A549 treated with ZK216348 at 1 μM for 4 hours (cell line): ENCODE measurements at places on chromosomes 7 and 10. TPM values are rescaled to one million over a fixed set of nuclear protein-coding genes. Genes with fewer than 3 reads are reported as not detected.

The CFAP43 gene
- total RNA-seq = 0.19 to 0.38 TPM (median 0.27 TPM) in 4 of 5 replicates, not detected in the other

The NOS3 gene
- total RNA-seq = 0.07 to 1.0 TPM (median 0.46 TPM) in 5 replicates

The SORCS1 gene
- not detected in 5 replicates for total RNA-seq

The NRAP gene
- not detected in 5 replicates for total RNA-seq

The PLCE1 gene
- 4.9 to 7.8 TPM (median 6.8 TPM) in 5 replicates for total RNA-seq

The C10orf53 gene
- not detected in 5 replicates for total RNA-seq

The OR6V1 gene
- not detected in 5 replicates for total RNA-seq

The MINDY4 gene
- 2.7 to 2.9 TPM (median 2.7 TPM) in 5 replicates for total RNA-seq

The LBX1 gene
- not detected in 5 replicates for total RNA-seq

The SORBS1 gene
- 0.52 to 0.71 TPM (median 0.60 TPM) in 5 replicates for total RNA-seq

The PTPN20 gene
- 2.8 to 5.2 TPM (median 3.9 TPM) in 5 replicates for total RNA-seq

The POLR3A gene
- total RNA-seq = 11.0 to 15.0 TPM (median 13.0 TPM) in 5 replicates

The CALY gene
- 0.42 to 1.6 TPM (median 0.70 TPM) in 5 replicates for total RNA-seq

The C10orf67 gene
- total RNA-seq = 0.06 TPM in 1 of 5 replicates, not detected in the others

The PNLIP gene
- total RNA-seq = not detected in 5 replicates

The GIMAP7 gene
- not detected in 5 replicates for total RNA-seq

The CFAP46 gene
- total RNA-seq = 0.98 to 2.4 TPM (median 1.4 TPM) in 5 replicates
